Urinary bladder (tissue), 4 donors: ENCODE measurements at places on chromosomes 5 and 9. TPM values are rescaled to one million over a fixed set of nuclear protein-coding genes. Genes with fewer than 3 reads are reported as not detected.

The LPAR1 gene
- 42.0 TPM for polyA plus RNA-seq

The SMIM23 gene
- not detected for polyA plus RNA-seq

The PMPCA gene
- polyA plus RNA-seq: 43.7 TPM

The FAXDC2 gene
- 47.8 TPM for polyA plus RNA-seq

The GARIN3 gene
- polyA plus RNA-seq: not detected

The PRRT1B gene
- polyA plus RNA-seq: not detected

The IGFBPL1 gene
- 1.6 TPM for polyA plus RNA-seq

The ARL14EPL gene
- polyA plus RNA-seq: not detected
